ENCODE measurements at places on chromosomes 13 and 19.

DNA sequence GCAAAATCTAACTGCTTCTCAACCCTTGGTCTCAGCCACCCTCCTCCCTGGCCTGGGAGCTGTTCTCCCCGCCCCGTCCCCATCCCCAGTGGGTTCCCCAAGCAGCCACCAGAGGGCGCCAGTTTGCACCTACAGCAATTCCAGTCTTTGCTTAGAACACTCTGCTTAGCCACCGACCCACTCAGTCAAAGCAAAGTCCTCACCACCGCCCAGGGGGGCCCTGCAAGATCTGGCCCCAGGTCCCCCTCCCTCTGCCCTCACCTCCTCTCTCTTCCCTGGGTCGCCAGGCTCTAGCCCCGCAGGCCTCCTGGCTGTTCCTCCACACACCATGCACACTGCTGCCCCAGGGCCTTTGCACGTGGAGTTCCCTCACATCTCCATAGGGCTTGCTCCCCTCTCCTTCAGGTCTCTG lies 12.4 kb downstream of the TMEM143 start:
- DNase-seq: peak; percentile 16

- DNase-seq: no peak
Observed at GRCh38 chr19:29526730-29527499, 1.1 kb downstream of the VSTM2B start.

GRCh38 chr13:20696073-20696472 lies 7.4 kb upstream of the IL17D start:
- no peak for DNase-seq

GRCh38 chr19:33883859-33884519 lies 87.3 kb downstream of the KCTD15 start:
- DNase-seq: no peak

- DNase-seq: no peak
Observed at GRCh38 chr13:26785838-26786630, 25.4 kb upstream of the GPR12 start.

DNA sequence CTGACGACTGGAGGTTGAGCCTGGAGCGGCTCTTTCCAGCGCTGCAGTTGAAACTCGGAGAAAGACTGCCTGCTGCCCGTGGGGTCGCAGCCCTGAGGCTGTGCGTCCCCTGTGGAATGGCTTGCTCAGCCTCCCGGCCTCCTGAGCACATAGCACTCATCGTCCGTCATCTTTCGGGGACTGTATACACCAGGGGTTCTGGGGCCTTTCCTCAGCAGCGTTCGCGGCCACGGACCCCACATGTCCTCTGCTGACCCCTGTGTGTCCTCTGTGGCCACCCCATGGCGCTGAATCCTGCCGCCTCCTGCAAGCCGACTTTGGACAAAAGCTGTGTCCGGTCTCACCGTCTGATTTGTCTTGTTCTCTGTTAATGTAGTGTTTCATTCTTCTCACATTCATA lies 20.4 kb downstream of the CUL4A start:
- no peak for DNase-seq

GRCh38 chr13:26727633-26728032 lies 33.0 kb downstream of the GPR12 start:
- no peak for DNase-seq

GRCh38 chr19:55172741-55173140 lies 6.3 kb upstream of the DNAAF3 start:
- DNase-seq: no peak

DNA sequence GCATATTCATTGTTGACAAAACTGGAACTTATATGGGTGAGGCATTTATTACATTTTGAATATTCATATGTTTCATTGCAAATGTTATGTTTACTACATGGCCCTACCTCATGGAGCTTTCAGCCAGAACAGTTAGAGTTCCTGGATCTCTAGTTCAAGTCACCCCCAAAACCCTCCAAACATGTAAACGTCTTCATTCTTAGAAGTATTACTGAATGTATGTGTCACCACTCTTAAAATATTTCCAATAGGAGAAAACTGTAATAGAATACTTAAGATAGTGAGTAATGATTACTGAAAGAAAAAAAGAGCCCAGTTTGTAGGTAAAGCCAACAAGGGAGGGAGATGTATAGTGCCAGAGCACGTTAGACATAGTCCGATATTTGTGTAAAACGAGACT lies 23.5 kb downstream of the URI1 start:
- no peak for DNase-seq

DNA sequence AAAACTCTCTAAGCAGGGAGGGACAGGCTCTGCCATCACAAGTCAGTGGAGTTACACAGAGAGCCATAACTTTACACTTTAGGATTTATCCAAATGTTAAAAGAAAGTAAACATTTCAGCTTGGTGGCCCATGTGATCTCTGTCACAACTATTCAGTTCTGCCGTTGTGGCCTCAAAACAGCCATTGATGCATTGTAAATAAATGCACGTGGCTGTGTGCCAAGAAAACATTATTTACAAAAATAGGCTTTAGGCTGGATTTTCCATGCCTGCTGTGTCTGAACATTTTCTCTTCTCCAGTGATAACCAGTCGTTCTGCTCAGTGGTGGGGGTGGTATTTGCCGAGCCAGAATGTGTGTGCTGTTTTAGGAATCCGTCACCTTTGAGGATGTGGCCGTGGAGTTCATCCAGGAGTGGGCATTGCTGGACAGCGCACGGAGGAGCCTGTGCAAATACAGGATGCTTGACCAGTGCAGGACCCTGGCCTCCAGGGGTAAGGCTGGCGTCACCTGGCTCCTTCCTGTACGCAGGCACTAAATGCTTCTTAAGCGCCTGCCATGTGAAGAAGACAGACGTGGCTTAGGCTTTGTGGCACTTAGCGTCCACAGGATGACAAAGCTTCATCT lies 4.9 kb downstream of the ZNF333 start:
- DNase-seq: no peak

- no peak for DNase-seq
Observed at GRCh38 chr19:47414469-47414868, 4.9 kb downstream of the MEIS3 start.

DNA sequence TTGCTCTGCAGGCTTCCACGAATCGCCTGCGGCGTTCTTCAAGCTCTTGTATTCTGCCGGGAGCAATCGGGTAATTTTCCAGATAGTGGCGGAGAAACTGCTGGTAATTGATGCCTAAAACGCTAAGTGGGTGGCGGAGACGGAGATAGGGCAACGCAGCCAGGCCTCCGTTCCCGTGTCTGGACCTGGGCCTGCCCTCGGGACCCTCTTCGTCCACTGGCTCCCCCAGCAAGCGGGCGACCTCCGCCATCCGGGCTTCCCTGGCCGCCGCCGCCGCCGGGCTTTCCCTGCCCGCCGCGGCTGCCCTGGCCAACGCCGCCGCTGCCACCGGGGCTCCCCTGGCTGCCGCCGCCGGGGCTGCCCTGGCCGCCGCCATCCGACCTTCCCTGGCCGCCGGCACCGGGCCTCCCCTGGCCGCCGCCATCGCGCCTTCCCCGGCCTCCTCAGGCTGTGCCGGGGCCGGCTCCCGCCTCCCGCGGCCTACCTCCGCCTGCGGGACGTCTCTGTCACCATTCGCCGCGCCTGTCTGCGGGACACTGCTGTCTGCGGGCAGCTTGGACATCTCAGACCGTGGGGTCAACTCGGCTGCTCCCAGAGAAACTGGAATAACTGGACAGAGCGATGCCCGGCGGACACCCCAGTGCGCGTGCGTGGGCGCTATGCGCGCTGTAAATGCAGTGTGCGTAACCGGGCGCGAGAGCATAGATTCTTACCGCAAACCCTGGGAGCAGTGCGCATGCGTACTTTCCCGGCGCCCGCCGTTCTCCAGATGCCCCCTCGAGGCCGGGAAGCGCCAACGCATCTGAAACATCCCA lies at the start of gene EID2:
Gene EID2 (minus strand): TSS at position 644 of the 815 bp plus-strand sequence. CDS start 82 bp downstream, at position 562.
- peak; percentile 93 for DNase-seq

- no peak for DNase-seq
Observed at GRCh38 chr13:111345682-111346081, 25.2 kb downstream of the TEX29 start.

DNA sequence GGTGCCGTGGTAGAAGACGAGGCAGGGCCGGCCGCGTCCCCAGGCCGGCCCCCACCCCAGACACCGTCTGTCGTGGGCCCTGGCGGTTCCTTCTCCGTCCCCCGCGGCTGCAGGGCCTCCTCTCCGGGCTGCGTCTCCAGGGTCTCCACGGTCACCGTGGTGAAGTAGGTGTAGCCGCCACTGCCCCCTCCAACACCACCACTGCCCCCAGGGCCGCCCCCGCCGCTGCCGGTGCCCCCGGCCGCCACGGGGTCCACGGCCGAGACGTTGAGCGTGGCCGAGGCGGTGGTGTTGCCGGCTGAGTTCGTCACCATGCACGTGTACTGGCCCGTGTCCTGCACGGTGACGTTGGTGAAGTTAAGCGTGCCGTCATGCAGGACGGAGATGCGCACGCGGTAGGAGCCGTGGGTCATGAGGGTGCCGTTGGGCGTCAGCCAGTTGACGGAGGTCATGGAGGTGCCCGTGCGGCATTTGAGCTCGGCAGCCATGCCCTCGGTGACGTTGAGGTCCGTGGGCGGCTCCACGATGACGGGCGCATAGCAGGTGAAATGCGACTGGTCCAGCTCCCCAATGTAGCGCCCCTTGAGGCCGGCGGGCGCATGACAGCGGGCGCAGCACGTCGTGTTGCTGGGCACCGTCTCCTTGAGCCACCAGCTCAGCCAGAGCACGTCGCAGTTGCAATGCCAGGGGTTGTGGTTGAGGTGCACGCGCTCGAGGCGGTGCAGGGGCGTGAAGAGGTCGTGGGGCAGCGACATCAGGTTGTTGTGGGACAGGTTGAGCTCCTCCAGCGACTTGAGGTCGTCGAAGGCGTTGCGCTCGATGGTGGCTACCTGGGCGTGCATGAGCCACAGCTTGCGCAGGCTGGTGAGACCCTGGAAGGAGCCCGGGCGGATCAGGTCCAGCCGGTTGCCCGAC lies 4.6 kb upstream of the ASPDH start:
- DNase-seq: no peak

- no peak for DNase-seq
Observed at GRCh38 chr13:30346153-30346788, 38.9 kb upstream of the KATNAL1 start.

DNA sequence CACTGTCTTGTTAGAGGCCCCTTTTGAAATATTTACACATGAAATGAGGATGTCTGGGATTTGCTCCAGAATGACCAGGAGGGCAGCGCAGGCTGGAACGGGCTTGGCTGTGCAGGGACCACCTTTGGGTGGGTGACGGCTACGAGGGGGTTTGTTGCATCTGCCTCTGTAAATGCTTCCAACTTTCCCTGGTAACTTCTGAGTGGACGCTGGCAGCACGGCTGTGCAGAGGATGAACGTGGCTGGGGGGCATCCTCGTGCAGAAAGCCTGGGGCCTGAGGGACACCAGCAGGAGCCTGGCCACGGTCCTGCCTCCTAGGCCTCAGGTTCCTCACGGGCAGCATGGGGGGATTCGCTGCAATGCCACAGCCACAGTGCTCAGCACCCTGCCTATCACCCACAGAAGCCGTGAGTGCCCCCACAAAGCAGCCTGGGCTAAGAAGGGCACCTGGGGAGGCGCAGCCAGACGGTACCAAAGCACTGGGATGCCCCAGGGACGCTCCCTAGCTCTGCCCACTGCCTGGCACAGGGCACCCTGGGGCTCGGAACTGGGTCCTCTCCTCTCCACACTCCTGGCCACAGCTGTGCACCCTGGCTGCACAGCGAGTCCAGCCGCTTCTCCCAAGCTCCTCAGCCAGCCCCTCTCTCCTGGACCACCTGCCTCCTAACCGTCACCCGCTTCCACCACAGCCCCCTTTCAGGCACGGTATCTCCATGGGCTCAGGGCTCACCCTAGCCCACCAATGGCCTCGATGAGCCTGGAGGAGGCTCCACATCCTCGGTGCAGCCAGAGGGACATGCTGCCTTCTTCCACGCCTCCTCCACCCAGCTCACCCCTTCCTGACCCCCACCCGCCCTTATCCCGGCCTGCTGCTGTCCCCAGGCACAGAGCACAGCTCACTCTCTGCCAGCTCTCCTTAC lies 44.5 kb downstream of the MLLT1 start:
- DNase-seq: no peak

DNA sequence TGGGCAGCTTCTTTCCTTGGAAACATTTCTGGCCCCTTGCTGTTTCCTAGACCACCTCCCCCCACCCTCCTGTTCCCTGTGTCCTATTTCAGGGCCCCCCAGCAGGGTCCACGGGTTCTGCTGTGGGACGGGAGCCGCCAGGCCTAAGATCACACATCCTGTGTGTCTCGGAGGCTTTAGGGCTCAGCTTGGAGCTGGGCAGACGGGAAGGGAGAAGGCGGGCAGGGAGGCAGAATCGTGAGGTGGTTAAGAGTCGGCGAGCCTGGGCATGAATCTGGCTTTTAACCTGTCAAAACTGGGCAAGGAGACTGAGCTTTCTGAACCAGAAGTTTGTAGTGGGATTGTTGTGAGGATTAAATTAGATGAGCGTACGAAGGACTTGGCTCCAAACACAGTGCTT lies 4.8 kb downstream of the KCNC3 start:
- DNase-seq: no peak

GRCh38 chr13:33862016-33862415 lies 44.1 kb downstream of the RFC3 start:
- DNase-seq: no peak

GRCh38 chr13:95030821-95031343 lies 270.4 kb downstream of the ABCC4 start:
- no peak for DNase-seq

DNA sequence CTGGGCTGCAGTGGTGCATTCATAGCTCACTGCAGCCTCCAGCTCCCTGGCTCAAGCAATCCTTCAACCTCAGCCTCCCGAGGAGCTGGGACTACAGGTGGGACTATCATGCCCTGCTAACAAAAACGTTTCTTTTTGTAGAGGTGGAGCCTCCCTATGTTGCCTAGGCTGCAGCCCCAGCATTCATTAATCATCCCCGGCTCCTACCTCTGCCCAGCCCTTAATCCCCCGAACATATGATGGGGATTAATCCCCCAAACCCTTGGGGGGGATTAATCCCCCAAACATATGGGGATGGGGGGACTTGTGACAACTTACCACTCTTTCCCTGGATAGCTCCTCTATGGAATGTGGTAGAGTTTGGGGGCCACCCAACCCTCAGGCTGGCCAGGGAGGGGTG lies 45.9 kb downstream of the SUGP2 start:
- DNase-seq: no peak

DNA sequence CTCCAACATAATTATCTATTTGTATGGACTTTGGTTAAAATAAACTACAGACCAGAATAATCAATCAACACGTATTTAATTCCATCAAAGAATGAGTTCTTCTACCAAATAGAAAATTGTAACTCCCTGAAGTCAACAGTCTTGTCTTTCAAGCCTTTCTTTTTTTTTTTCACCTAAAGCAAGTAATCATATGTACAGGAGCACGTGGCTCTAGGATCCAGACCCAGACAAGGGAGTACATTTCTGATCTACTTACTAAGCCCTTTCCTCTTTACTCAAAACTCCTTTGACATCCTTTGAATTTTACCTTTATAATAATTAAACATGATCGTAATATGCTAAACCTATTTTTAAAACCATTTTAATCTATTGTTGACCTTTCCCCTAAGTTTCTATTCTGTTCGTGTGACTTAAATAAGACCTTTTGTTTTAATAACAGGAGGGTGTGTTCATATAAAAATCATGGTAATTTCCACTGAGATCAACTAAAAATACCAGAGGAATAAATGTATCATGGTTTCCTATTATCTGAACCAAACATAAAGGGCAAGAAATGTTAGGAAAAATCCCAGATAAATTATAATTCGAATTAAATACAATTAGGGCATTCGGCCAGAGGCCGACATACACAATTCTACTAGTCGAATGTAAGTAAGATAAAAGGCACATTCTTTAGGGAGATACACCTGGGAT lies 1.7 kb downstream of the SLC7A1 start:
- DNase-seq: no peak

GRCh38 chr13:20672772-20673171 lies 30.7 kb upstream of the IL17D start:
- no peak for DNase-seq

- DNase-seq: no peak
Observed at GRCh38 chr13:43170506-43170905, 147.1 kb downstream of the DNAJC15 start.

- peak; percentile 33 for DNase-seq
Observed at GRCh38 chr19:10085641-10086590, at the start of gene SHFL. Gene SHFL, plus strand, starts transcription at chr19:10086317. Its CDS starts 111 bp downstream, at chr19:10086428.

All from substantia nigra (tissue), 51 donors.